ENCODE measurements at places on chromosomes 7 and 10. TPM values are rescaled to one million over a fixed set of nuclear protein-coding genes. Genes with fewer than 3 reads are reported as not detected.
A peak's percentile ranks its signal among the peaks of the same experiment; 100 is the strongest.

SCIN gene
- 0.53 TPM for total RNA-seq

GRCh38 chr10:33743429-33743857, 409.0 kb upstream of the NRP1 start:
- no peak for DNase-seq

GRCh38 chr10:133294189-133294588, 14.5 kb downstream of the TUBGCP2 start:
- DNase-seq = no peak

NEUROG3 gene
- total RNA-seq = not detected

DNA sequence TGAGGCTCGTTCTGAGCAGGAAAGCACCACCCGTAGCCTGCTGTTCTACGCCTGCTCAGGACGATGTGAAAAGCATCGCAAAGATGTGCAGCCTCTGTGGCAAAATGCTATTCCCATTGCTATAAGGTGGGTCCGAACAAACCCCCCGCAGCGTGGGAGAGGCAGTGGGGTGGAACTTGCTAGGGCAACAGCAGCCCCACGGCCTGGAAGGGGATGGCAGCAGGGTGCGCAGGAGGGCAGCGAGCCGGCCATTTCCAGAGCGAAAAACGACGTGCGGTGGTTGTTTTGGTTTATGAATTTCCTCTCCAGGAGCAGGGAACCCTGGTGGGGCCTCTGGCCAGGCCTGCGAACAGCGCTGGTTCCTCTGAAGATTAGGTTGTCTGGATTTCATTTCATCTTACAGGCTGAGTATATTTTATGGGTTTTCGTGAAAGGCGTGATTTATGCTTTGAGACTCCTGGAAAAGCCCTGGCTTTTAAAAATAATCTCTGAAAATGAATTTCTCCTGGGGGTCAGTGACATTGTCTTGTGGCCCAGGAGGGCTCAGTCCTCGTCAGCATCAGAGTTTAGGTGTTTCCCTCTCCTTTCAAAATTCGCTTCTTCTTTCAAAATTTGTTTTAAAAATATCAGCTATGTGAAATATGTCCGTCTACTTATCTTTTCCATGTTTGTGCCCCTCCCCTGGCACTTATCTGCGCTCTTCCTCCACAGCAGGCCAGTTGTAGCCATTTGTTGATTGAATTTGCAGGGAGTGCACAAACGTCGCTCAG, 42.3 kb upstream of the UBE3C start:
- no peak for DNase-seq

DNA sequence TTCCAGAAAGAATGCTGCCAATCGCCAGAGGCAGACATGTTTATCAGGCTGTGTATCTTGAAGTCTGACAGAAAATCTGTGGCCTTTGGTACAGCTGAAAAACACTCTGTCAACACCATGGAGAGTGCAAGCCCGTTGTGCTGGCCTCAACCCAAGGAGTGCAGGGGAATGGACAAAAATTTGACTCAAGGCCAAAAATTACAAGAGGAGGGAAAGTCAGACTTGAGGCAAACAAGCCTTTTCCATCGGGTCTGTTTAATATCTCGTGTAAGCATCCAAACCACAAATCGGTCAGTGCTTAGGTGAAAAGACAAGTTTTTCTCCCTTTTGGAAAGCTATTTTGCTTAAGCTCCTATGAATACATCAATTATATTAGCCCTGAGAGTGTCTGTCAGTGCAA, 305.3 kb upstream of the NFE2L3 start:
- DNase-seq = peak; percentile 80

GRCh38 chr7:117870448-117871130, 2.7 kb downstream of the CTTNBP2 start:
- no peak for DNase-seq

GRCh38 chr10:81876253-81877077, 1.5 kb downstream of the NRG3 start:
- DNase-seq = no peak

- DNase-seq = no peak
Measured at GRCh38 chr10:85649461-85649860, 717.1 kb downstream of the GRID1 start.

OIT3 gene
- total RNA-seq = not detected

All from heart right ventricle (tissue), 16 donors.